GM19239 (cell line): ENCODE measurements at places on chromosomes 5 and 9.

DNA sequence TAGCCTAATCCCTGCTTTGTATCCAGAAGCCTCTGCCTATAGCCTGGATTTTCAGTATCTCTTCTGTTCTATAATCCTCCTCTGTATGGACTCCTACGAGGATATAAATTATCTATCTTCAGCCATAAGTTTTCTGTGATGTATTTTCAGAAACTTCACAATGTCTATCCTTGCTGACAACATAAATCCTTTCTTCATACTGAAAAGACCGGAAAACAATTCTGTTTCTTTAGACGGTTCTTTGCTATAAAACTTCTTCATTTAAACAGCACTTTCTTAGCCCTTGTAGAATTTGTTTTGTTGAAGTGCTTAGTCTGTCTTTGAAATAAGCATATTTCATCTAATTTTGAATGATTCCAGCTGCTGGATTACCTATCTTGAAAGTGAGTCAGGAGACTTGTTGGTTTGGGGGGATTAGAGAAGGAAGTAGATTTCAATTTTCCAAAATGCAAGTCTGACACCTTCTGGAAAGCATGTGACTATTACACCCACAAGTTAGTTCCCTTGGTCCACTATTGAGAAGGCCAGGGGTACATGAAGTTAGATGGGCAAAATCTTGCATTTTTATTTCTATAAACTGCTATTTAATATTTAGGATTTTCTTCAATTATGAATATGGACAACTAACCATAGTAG, 96.3 kb upstream of the RANBP3L start:
- DNase-seq: no peak

DNA sequence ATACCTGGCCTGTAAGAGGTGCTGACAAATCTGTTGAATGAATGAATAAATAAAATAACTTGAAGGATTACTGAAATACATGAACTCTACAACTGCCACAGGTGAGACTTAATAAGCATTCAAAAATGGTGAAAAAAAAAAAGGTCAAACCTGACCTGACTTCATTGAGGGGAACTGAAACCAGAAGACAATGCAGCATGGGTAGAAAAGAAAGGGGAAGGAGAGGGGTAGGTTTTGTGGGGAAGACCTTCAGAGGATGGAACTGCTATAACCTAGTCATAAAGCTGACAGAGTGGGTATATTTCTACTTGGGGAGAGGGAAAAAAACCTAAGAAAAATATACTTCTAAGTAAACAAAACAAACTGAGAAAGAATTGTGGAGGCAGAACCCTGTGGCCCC, 56.6 kb downstream of the RASEF start:
- no peak for DNase-seq

DNA sequence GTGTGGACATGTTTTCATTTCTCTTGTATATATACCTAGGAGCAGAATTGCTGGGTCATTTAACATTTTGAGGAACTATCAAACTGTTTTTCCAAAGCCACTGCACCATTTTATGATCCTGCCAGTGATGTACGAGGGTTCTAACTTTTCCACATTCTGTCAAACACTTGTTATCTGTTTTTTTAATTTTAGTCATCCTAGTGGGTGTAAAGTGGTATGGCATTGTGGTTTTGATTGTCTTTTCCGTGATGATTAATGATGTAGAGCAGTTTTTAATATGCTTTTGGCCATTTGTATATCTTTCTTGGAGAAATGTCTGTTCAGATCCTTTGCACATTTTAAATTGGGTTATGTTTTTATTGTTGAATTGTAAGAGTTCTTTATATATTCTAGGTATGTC, 107.0 kb downstream of the MELK start:
- DNase-seq: no peak

DNA sequence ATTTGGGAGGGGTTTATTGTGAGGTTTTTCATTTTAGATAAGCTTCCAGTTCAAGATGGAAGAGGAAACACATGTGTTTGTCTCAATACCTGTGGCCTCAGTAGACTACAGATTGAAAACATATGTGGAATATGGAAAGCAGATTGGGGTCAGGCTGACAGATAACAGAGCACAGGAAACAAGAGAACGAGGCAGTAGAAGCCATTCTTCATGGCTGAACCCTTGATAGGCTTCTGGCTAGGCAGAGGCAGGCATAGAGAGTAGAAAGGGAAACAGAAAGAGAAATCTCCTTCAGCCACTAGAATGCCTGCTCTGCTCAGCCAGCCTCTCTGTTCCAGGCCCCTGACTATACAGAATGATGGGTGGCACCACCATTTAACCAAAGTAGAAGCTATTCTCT, 152.5 kb downstream of the MUSK start:
- no peak for DNase-seq

GRCh38 chr5:181031716-181032115, 8.3 kb upstream of the BTNL9 start:
- no peak for DNase-seq

DNA sequence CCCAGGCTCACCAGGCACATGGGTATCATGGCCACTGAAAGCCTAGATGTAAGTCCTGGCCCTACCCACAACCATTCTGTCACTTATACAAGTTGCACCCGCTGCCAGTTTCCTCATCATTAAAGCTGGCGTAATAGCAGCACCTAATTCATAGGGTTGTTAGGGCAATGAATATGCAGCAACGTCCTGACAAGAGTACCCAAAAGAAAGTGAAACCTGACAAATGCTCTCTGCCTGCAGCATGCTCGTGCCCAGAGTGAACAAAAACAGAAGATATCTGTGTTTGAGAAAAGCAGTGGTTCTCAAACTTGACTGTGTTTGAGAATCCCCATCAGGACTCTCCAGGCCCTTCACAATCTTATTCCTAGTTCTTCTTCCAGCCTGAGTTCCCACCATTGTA, 632.4 kb downstream of the SEMA5A start:
- peak; percentile 1 for DNase-seq

- no peak for DNase-seq
Observed at GRCh38 chr5:8517456-8517855, 648.5 kb downstream of the MTRR start.

DNA sequence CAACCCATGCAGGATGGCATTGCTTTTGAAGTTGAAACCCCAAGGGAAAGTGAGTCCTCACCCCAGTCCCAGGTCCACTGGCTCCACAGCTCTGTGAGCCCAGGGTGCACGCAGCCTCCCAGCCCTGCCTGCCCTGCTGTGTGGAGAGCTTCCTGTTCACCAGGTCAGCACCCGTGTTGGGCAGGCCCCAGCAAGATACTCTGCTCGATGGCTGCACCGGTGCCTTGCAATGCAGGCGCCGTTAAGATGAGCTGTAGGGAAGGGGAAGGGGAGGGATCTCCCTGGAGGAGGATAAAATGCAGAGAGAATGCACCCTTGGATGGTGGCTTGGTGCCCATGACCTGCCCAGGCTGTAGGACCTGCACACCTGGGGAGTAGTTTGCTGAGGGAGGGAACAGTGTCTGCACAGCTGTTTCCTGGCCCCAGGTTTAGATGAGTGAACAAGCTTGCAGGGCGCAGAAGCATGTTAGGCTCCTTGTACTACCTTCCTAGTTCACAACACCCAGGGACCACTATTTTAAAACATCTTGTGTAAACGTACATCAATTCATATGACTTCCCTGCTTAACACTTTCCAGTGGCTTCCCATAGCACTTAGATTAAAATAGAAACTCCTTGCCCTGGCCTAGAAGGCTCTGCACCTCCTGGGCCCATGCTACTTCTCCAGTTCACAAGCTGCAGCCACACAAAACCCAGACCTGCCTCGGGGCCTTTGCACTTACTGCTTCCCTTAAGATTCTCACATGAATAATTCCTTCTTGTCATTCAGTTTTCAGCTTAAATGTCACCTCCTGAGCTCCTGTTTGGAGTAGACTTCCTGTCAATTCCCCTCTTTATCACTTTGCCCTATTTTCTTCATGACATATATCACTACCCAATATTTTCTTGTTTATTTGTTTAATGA, 19.6 kb downstream of the FAT2 start:
- no peak for DNase-seq

- DNase-seq: no peak
Observed at GRCh38 chr9:111034898-111035539, 3.3 kb downstream of the LPAR1 start.

DNA sequence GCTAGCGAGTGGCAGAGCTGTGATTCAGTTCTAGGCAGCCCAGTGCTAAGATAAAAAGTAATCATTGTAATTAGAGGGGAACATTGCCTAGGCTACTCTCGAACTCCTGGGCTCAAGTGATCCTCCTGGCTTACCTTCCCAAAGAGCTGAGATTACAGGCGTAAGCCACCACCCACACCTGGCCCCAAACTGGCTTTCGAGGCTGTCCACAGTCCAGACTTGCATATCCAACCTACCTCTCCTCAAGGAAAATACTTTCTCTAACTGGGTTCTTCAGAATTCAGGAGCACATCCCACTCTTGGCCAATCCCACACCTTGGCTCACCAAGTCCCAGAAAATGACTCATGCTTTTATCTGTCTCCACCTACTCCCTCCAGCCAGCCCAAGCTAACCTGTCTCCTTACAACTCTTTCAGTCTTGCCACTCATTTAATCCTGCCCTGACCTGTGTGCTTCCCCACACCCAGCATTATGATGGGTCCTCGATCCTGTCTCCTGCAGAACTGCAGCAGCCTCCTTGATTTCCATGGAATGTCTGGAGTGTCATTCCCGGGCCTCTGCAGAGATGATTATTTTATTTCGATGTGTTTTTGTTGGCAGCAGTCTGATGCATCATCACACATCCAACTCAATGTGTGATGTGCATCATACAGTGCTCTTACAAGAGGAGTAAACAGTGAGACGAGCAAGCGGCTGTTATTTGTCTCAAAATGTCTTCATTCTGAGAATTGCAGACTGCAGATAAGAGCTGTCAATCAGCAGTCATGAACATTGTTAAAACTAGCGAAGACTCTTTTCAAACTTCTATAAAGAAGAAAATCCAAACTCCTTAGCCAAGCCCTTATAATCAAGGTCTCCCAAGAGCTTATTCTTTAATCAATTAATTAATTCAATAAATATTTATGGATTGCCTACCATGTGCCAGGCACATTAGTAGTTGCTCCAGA, 167.3 kb downstream of the SEC61B start:
- no peak for DNase-seq

GRCh38 chr9:83182071-83182470, 119.1 kb upstream of the RASEF start:
- no peak for DNase-seq

DNA sequence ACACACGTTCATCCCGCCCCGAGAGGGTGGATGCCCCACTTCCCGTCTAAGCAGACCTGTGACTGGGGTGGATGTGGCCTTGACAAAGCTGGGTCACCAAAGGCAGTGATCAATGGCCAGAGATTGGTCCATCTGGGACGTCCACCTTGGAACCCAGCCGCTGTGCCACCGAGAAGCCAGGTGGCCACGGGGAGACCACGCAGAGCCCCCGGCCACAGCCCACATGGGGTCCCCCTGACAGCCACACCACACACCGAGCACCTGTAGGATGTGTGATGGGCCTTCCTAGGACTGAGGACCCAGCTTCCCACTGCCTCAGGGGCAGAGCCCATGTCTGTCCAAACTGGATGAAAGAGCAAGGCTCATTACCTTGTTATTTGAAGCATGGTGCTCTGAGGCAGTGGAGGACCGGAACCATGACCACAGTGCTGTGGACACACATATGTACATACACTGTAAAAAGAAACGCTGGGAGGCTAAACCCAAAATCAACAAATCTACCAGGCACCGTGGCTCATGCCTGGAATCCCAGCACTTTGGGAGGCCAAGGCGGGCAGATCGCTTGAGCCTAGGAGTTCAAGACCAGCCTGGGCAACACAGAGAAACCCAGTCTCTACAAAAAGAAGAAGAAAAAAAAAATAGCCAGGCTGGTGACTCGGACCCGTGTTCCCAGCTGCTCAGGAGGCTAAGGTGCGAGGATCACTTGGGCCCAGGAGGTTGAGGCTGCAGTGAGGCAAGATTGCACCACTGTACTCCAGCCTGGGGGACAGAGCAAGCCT, 50.1 kb downstream of the MRPL36 start:
- no peak for DNase-seq

DNA sequence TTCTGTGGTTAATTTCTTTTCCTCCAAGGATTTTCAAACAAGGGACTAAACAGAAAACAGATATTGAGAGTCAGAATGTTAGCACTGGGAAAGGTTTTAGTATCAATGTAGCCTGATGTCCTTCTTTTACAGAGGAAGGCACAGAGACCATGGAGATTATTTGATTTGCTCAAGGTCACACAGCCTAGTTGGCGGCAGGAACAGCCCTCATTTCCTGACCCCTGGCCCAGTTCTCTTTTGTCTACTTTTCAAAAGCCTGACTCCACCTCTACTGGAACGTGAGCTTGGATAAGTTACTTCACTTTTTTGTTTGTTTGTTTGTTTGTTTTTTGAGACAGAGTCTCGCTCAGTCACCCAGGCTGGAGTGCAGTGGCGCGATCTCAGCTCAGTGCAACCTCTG, 6.6 kb upstream of the NRG2 start:
- DNase-seq: no peak

- DNase-seq: peak; percentile 60
Observed at GRCh38 chr5:78509884-78510769, 138.4 kb downstream of the LHFPL2 start.

DNA sequence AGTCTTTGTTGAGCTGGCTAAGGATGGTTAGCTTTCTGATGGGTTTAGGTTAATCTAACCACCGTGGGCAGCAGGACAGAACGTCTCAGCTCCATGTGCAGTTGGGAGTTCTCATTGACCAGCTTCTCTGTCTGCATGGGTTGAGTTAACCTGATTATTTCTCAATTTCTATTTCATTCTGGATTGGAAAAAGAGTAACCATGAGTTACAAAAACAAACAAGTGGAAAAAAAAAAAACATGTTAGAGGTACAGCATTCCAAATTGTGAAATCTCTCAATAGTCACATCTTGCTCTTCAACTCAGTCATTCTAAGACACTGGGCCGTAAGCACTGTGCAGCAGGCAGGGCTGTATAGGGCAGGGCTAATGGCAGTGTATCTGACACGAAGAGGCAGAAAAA, 343.7 kb upstream of the KLF4 start:
- no peak for DNase-seq

- peak; percentile 44 for DNase-seq
Observed at GRCh38 chr5:33850100-33850594, 41.6 kb downstream of the ADAMTS12 start.

DNA sequence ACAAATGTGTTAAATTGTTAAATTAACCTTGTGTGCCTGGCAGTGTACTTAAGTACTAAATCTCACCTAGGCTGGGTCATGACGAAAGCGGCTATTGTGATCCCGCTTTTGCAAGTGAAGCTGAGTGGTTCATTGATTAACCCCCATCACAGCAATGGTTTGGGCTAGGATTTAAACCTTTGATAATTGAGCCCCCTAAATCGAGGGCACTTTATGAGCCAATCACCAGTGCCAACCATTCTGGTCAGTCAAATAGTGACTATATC, 22.8 kb downstream of the HNRNPK start:
- DNase-seq: no peak
